ENCODE measurements at places on chromosomes 16 and 17. TPM values are rescaled to one million over a fixed set of nuclear protein-coding genes. Genes with fewer than 3 reads are reported as not detected.

MEOX1 gene
- polyA plus RNA-seq = 0.50 TPM

TBKBP1 gene
- polyA plus RNA-seq = 30.9 TPM

SCO1 gene
- polyA plus RNA-seq = 24.1 TPM

ALOX15B gene
- polyA plus RNA-seq = not detected

FAM171A2 gene
- polyA plus RNA-seq = 73.6 TPM

FOXF1 gene
- polyA plus RNA-seq = not detected

TRPV2 gene
- not detected for polyA plus RNA-seq

GAST gene
- polyA plus RNA-seq = not detected

KIF18B gene
- 0.10 TPM for polyA plus RNA-seq

IL34 gene
- 3.0 TPM for polyA plus RNA-seq

TVP23A gene
- polyA plus RNA-seq = 9.1 TPM

NPIPB6 gene
- polyA plus RNA-seq = 2.7 TPM

CLEC3A gene
- not detected for polyA plus RNA-seq

KRT31 gene
- polyA plus RNA-seq = not detected

KRT33B gene
- not detected for polyA plus RNA-seq

ZNF276 gene
- 31.8 TPM for polyA plus RNA-seq

NPIPB13 gene
- 2.2 TPM for polyA plus RNA-seq

PERCC1 gene
- not detected for polyA plus RNA-seq

LIMD2 gene
- polyA plus RNA-seq = 132 TPM

MYH11 gene
- polyA plus RNA-seq = not detected

TTLL6 gene
- not detected for polyA plus RNA-seq

OTOA gene
- 1.3 TPM for polyA plus RNA-seq

NUPR1 gene
- polyA plus RNA-seq = not detected

KRTAP2-3 gene
- polyA plus RNA-seq = not detected

ATAD5 gene
- 5.3 TPM for polyA plus RNA-seq

C1QTNF8 gene
- not detected for polyA plus RNA-seq

METTL22 gene
- polyA plus RNA-seq = 51.3 TPM

ACSM5 gene
- not detected for polyA plus RNA-seq

DDX52 gene
- polyA plus RNA-seq = 33.5 TPM

SOX9 gene
- polyA plus RNA-seq = 0.68 TPM

WNT9B gene
- not detected for polyA plus RNA-seq

PMFBP1 gene
- polyA plus RNA-seq = 0.12 TPM

AIPL1 gene
- polyA plus RNA-seq = not detected

APRT gene
- polyA plus RNA-seq = 52.0 TPM

FLII gene
- polyA plus RNA-seq = 120 TPM

SCARF1 gene
- 5.4 TPM for polyA plus RNA-seq

CFAP52 gene
- not detected for polyA plus RNA-seq

METRN gene
- 37.6 TPM for polyA plus RNA-seq

KIFC3 gene
- 33.2 TPM for polyA plus RNA-seq

RPS6KB1 gene
- 23.4 TPM for polyA plus RNA-seq

NEUROD2 gene
- polyA plus RNA-seq = not detected

PLCG2 gene
- polyA plus RNA-seq = 0.08 TPM

BANP gene
- polyA plus RNA-seq = 20.6 TPM

ASB16 gene
- polyA plus RNA-seq = not detected

LGALS3BP gene
- polyA plus RNA-seq = 5.4 TPM

CREBBP gene
- polyA plus RNA-seq = 3.3 TPM

CDRT15L2 gene
- not detected for polyA plus RNA-seq

NUP85 gene
- 74.5 TPM for polyA plus RNA-seq
